Non-pigmented ciliary epithelial cell (primary cell): ENCODE measurements at places on chromosomes 16 and 17.
A peak's percentile ranks its signal among the peaks of the same experiment; 100 is the strongest.

DNA sequence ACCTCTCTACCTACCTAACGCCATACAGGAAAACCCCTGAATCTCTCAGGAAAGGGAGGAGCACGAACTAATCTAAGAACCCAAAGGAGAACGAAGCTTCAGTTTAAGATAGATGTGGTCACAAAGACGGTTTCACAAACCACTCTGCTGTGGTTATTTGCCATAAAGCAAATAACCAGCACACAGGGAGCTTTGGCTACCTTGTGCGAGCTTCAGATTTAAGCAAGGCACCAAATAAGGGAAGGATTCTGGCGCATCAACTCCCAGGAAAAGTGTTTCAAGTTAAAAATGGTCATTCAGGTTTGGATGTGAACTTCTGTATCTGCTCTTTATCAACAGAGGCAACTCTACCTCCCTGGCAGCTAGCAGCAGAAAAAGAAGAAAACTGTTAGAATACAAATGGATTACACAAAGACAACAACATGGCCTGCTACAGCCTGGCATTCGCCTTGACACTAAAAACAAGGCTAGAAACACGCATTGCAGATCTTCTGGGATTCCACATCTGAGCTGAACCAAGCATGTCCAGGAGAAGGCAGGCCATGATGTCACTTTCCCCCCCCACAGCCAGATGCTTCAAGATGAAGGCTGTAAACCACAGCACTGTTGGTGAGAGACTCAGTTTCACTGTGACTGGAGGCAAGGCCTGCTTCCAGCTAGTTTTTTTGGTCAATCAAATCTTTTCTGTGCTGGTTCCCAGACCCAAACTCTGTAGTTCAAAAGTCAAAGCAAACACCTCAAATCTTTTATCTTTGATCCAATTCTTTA, 43.6 kb downstream of the SMG6 start:
- DNase-seq: no peak

- DNase-seq: no peak
Measured at GRCh38 chr17:53499277-53499676, 323.4 kb upstream of the KIF2B start.

GRCh38 chr16:63960321-63960720, 1161.5 kb downstream of the CDH11 start:
- no peak for DNase-seq

GRCh38 chr16:83219285-83219684, 588.5 kb upstream of the HSBP1 start:
- no peak for DNase-seq

DNA sequence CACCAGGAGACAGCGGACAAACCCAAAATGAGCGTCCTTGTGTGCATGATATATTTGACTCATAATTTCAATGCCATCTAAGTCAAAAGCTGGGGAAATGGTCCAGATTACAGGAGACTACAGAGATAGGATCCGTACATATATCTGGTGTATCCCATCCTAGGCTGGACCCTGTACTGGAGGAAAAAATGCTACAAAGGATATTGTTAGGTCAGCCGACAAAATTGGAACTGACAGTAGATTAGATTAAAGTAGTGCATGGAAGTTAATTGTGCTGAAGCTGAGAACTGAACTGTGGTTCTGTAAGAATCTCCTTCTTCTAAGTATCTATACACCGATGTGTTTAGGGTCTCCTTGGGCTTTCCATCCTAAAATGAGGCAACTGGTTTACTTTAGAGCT, 24.3 kb downstream of the KCNG4 start:
- no peak for DNase-seq

DNA sequence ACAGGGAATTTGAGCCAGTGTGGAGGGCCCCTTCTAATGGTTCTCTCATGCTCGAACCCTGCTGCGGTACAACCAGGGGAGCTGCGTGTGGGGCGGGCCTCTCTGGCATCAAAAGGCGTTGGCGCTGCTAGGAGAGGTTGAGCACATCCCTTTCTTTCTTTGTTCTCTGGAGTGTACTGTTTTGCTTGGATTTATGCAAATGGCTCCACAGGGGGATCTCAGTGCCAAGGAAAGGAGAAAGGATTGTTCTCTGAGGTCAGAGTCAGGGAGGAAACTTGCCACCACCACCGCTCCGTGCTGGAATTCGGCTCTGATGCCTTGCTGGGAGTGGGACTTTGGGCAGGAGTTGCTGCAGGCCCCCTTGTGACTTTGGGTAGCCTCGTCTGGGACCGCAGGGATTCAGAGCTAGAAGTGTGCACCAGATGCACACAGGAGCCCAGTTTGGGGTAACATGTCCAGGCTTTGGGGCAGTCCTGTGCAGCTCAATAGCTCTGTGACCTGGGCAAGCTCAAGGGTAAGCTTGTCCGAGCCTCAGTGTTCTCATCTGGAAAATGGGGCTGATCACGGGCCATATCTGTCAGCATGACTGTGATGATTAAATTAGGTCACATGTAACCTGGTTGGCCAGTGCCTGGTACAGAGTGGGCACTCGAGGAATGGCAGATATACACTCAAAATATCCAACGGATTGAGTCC, 353.0 kb upstream of the EEF2KMT start:
- no peak for DNase-seq

GRCh38 chr17:63491977-63492618, 15.2 kb downstream of the ACE start:
- no peak for DNase-seq

DNA sequence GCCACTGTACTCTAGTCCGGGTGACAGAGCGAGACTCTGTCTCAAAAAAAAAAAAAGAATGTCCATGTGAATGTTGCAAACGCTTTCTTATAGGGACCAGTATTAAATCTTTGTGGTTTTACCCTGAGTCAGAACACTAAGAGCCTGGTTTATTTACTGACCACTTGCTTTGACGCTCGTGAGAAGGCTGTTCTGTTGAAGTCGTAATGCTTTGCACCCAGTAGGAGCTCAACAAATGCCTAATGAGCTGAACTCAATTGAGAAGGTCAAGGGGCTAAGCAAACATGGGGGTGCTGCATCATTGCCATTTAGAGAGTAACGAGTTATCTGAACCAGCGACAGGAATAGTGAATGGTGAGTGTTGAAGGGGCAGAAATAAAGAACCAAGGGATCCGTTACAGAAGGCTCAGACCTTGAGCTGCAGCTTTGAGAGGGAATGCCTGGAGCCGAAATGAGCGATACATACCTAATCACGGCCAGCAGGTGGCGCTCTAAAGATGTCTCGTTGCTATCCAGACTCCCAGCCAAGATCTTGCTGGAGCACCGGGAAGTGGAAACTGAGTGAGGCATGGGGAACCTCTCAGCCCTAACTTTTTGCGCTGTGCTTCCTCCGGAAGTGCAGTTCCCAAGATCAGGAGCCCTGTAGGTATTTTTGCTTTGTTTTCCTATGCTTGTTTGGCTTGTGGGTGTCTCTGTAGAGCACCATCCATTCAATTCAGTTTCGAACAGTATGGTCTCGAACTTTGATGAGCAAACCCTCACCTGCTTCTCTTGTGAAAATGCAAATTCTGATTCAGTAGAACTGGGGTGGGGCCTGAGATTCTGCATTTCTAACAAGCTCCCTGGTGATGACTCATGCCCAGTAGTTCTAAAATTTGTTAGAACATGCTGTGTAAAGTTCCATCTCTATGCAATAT, 12.6 kb upstream of the RNF222 start:
- DNase-seq: peak; percentile 32

DNA sequence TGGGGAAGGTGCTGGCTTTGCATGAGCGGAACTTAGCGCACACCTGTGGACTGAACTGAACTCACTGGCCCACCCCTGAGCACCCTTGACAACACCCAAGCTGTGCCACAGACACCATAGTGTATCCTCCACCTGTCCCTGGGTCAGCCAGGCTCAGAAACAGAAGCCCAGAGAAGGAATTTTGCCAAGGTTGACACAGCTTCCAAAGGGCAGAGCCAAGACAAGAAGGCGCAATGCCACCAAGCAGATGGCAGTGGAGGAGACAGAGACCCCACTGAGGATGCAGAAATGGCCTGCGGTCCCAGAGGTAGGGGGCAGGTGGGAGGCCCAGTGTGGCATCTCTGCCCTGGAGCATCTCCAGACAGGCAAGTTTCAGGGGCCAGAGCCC, 169.0 kb downstream of the ENGASE start:
- no peak for DNase-seq

- DNase-seq: no peak
Measured at GRCh38 chr16:373848-374615, 3.7 kb upstream of the MRPL28 start.

- no peak for DNase-seq
Measured at GRCh38 chr17:46035112-46035818, 36.2 kb downstream of the STH start.

GRCh38 chr17:17109256-17109655, 67.0 kb downstream of the MPRIP start:
- no peak for DNase-seq

DNA sequence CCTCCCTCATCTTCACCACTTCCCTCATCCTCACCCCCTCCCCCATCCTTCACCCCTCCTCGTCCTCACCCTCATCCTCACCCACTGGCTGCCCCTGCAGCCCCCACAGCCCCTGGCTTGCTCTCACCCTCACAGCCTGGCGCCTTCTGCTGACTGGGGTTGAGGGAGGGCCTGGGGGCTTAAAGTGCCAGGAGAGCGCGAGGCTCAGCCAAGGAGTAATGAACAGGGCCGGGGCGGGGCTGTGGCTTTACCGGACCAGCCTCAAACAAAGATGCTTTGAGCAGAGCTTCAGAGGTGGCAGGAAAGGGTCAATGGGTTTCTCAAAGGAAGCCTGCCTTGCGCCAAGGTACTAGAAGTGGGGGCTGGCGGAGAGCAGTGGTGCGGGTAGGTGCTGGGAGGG, at the start of gene PRSS33:
Gene PRSS33 (minus strand): TSS at position 155 of the 400 bp plus-strand sequence. CDS start 1,013 bp downstream, outside the sequence.
- no peak for DNase-seq

DNA sequence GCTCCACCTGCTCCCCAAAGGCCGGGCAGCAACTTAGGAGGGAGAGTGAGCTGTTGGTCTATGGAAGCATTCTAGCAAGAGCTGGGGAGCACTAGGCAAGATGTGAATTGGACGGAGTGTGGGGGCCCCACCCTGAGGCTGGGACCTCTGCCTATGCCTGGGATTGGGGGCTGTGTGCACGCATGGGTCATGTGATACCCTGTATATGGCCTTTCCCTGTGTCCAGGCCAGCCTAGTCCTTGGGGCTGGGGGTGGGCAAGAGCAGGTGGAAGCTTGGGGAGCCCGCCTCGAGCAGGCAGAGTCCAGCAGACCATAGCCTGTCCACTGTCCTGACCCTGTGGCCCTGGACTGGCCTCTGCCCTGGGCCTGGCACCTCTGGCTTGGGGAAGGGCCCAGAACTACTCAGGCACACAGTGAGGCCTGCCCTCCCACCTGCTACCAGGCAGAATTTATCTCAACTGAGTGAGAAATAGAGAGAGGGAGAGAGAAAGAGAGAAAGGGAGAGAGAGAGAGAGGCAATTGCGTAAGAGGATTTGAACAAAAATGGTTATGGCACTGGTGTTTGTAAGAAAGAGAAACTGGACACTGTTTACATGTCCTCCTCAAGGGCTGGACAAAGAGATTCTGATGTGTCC, 19.1 kb downstream of the PDP2 start:
- DNase-seq: no peak

DNA sequence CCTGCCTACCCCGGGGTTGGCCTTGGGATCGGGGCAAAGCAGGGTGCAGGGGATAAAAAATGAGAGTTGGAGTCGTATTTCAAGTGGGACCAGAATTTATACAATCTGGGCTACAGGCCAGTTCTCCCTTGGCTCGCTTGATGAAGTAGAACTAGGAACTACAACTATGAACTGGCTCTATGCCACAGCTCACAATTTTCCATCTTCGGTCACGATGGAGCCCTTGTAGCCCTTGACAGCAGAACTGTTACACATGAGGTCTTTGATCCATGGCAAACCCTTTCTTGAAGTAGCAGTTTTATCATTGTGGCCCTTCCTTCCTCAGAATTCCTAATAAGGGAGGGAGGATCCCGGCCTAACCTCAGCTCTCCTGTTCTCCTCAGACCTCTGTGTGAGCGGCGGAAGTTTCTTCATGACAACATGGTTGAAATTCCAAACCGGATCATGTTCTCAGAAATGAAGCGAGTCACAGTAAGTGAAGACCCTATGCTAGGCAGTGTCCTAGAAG, 17.1 kb downstream of the LIG3 start:
- DNase-seq: peak; percentile 55

DNA sequence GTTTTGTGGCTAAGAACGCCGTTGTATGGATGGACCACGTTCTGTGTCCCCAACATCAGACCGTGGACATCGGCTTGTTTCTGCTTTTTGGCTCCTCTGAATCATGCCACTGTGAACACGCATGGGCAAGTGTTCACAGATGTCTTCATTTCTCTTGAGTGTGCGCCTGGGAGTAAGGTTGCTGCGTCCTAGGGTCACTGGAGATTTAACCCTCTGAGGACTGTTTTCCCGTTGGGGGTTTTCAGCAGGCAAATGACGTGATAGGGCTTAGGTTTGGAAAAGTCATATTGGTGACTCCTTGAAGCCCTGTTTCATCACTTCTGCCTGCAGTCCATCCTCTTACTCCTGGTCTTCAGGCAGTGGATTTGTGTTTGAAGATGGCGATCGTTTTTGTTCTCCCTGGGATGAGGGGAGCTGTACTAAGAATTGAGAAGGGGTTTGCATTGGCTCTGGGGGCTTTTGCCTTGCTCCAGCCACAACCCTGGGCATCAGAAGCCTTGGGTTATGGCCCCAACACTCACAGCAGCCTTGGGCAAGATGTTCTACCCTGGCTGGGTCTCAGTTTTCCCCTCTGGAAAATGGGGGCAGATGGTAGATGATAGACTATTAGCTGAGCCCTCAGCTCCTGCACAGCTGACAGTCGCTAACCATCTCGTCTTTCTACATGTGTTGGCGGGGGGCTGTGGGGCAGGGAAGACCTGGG, 67.2 kb upstream of the CIBAR2 start:
- DNase-seq: no peak

GRCh38 chr17:48567209-48567608, 10.9 kb downstream of the HOXB4 start:
- DNase-seq: no peak

DNA sequence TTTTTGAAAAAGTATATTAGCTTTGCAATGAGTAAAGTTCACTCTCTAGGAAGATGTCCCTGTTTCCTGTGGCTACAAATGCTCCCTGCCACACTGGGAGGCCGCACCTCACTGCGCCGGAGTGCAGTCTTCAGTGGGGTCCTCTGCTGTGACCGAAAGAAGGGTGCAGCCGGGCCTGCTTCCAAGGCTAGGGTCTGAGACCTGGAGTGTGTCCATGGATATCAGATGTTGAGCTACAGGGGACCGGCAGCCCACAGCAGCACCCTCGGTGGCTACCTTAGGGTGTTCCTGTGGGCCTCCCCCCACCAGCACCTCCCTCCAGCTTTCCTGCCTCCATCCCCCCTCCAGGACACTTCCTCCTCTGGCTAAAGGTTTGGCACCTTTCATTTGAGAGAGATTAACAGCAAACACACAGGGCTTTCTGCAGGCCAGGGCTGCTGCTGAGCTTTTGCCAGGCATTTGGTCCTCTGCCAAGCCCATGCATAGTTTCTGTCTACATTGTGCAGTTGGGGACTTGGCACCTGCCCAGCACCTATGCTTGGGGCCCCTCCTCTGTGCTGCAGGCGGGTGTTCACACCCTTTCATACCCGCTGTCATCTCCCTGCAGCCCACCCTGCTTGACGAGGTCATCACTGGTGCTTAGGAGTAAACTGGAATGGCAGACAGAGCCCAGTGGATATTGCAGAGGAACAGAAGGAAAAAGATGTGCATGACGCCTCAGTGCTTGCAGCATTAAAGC, 33.8 kb upstream of the CRISPLD2 start:
- DNase-seq: no peak
